ENCODE measurements at places on chromosomes 13 and 19.
A peak's percentile ranks its signal among the peaks of the same experiment; 100 is the strongest.

DNA sequence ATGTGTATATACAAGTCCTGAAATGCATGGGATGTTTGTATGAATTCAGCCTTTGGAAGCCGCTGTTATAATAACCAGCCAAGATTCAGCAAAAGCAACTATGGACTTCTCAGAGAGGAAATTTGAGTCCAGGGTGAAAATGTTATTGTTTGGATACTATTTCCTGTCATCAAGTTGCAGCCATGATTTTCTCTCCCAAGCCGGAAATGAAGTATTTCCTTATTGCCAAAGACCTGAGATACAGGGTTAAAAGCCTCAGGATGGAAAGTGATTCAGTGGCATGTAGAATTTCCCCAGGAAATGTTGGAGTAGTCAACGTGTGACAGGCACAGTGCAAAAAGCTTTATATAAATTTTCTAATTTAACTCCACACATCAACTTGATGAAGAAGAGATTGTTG lies 133.9 kb downstream of the IRS2 start:
- no peak for ATAC-seq

- ATAC-seq, result no peak
Observed at GRCh38 chr13:98180092-98180491, 3.0 kb upstream of the RNF113B start.

GRCh38 chr13:94607939-94608338 lies 6.3 kb downstream of the GPR180 start:
- no peak for ATAC-seq

DNA sequence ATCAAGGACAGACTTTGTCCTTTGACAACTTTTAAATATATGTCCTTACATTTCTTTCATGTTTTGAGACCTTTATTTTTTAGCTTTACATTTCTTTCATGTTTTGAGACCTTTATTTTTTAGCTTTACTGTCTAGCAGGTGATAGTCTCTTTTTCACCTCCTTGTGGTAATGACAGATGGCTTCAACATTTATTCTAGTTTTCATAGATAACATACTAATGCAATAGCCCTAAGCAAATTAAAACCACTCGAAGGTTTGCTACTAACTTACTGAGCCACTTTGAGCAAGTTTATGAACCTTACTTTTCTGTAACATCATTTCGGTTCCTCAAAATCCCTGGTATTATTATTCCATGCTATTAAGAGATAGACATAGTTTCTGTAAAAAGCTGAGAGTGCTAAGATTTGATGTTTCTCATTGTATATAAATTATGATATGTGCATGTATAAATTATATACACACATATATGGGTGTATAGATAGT lies 4.5 kb downstream of the DACH1 start:
- ATAC-seq, result no peak

- no peak for ATAC-seq
Observed at GRCh38 chr13:91588541-91588940, 190.1 kb downstream of the GPC5 start.

DNA sequence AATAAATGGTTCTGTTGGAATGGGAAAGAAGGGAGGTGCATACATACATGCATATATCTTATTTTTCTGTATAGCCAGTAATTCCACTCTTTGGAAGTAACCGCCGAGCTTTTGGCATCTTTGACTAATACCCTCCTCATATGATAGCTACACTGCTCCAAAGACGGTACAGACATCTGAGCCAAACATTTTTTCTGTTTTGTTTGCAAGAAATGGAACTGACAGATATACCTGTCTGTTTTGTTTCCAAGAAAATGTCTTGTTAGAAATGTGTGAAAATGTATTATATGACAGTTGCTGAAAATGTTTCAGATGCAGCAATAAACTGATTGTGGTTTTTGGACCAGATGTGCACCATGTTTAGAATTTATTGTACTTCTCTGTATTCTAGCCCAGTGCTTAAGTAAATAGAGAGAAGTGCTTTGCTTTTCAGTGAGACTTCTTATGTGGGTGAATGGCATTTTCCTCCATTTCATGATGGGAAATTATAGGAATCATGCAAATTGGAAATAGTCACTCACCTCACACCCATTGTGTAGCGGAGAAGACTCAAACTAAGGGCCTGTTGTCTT lies 396.9 kb downstream of the KCNRG start:
- ATAC-seq, result no peak

DNA sequence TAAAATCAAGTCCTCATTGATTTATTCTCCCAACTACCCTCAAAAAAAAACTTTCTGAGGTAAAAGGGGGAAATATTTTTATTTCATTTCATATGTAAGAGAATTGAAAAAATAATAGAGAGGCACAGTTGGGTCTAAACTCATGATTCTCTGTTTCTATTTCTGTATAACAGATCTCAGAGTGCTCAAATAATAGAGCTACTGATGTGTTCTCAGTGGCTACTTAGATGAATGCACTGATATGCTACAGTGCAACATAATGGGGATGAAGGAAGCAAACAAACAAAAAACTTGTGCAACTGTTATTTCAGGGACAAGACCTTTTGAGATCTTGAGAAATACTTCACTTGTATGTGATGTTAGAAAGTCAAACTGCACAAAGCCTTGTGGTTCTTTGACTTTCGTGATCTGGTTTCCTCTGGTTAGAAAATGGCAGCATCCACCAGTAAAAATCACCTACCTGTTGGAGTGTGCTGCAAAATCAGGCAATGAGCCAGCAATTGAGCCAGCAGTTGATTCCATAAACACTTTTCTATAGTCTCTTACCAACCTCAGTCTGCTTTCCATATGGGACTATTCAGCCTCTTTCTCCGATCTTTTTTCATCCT lies 9.7 kb upstream of the DACH1 start:
- no peak for ATAC-seq

GRCh38 chr13:48819376-48819775 lies 156.3 kb upstream of the FNDC3A start:
- no peak for ATAC-seq

GRCh38 chr19:17419621-17420474 lies at the start of gene MVB12A:
Gene MVB12A, plus strand, starts transcription at chr19:17420047. Its CDS starts 89 bp downstream, at chr19:17420136.
- ATAC-seq, result peak; percentile 96

DNA sequence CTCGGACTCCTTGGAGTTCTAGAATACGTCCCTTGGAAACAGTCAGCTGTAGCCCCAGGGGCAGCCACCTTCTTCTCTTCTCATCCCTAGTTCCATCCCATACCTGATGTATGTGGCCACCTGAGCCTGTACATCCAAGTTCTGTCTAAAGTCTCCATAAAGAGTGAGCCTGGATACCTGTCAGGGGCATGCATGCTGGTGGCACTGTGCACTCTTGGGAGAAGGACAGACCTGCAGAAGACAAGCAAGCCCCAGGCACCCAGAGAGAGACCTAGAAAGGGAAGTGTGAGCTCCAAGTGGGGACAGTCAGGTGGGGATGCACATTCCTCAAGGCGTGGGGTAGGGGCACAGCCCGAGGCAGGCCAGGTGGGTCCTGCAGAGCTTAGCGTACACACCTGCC lies 21.4 kb downstream of the SIAH3 start:
- no peak for ATAC-seq

DNA sequence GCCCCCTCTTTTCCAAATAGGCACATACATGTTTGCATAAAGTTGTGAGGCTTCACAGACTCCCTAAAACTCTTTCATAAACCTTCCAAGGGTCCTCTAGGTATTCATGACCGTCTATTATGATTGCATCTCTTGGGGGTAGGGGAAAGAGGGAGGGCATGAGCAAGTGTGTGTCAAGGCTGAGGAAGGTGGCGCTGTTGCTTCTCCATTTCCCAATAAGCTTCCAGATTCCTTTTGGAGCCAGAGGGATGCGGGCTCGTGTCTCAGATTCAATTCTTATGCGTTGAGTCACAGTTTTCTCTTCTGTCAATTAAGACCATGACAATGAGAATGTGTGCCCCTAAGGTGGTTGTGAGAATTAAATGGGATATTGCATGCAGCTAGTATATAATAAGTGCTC lies 51.0 kb upstream of the CYP2A7 start:
- no peak for ATAC-seq

DNA sequence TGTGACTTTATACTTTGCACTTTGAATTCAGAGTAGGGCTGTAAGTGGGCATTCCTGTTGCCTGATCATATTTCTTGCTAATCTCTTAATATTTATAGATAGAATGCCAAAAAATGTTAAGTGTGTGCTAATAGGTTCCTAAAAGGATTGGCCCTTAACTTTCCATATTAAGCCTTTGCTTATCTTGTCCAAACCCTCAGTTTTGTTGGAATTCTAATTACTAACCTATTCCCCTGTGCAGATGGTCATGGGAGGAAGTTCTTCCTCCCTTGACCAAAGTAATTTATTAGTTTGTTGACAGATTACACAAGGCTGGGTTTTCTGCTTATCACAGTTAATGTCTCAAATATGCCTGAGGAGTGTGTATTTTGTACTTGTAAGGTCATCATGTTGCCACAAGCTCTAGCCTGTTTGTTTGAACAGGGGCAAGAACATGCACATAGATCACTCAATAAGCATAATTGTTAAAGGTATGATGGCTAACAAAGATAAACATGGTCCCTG lies 541.1 kb upstream of the SPRY2 start:
- ATAC-seq, result no peak

GRCh38 chr13:106259928-106260327 lies 275.5 kb downstream of the EFNB2 start:
- ATAC-seq, result no peak
